ENCODE measurements at places on chromosomes 1 and 21. TPM values are rescaled to one million over a fixed set of nuclear protein-coding genes. Genes with fewer than 3 reads are reported as not detected.

Gene SLFNL1
- under 0.01 TPM for total RNA-seq

Gene A3GALT2
- total RNA-seq: not detected

Gene TMOD4
- total RNA-seq: not detected

- DNase-seq: no peak
These were observed 118.2 kb downstream of the LEPR start for GRCh38 chr1:65538664-65539063.

GRCh38 chr1:235244974-235245592 is 82.9 kb downstream of the ARID4B start:
- DNase-seq: no peak

DNA sequence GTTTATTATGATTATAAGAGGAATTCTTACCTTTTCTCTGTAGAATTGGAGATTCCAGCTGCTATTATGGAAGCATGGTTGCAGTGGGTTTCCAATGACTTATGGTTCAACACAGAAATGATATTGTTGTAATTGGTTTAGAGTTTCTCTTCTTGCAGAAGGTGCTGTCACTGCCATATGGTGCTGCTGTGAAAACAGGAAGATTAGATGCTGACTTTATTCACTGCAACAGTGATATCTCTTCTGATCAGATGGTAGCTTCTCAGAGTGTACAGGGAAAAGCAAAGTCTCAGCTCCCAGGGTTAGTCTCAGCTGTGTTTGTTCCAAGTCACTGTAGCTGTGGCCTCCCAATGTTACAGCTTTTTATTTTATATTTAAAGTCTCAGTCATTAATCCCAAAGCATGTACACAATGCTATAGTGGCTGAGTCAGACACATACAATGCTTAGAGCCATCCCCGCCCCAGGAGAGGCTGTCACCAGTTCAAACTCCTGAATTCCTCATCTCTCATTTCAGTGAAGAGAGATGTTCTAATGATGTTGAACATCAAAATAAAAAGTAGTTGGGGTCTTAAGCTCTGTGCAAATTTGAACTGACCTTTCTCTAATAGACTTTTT is 42.7 kb upstream of the RGS2 start:
- DNase-seq: peak; percentile 59

DNA sequence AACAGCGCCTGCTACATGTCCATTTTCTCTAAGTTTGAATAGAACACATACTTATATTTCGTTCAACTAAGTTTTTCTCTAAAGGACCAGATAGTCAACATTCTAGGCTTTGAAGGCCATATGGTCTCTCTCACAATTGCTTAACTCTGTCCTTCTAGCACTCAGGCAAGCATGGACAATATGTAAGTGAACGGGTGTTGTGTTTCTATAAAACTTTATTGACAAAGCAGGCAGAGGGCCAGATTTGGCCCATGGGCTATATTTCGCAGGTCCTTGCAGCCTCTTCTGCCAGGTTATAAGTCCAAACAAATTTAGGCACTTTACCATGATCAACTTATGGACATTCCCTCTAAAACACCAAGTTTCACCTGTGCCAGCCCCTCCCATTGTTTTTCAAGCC is 21.1 kb downstream of the KLHDC7A start:
- DNase-seq: no peak
